HuH-7 (cell line): ENCODE measurements at places on chromosomes 6 and 20.

- no peak for DNase-seq
These were observed 51.3 kb downstream of the MDN1 start for GRCh38 chr6:89768324-89768723.

GRCh38 chr6:137708481-137708880, 158.6 kb upstream of the TNFAIP3 start:
- no peak for DNase-seq

DNA sequence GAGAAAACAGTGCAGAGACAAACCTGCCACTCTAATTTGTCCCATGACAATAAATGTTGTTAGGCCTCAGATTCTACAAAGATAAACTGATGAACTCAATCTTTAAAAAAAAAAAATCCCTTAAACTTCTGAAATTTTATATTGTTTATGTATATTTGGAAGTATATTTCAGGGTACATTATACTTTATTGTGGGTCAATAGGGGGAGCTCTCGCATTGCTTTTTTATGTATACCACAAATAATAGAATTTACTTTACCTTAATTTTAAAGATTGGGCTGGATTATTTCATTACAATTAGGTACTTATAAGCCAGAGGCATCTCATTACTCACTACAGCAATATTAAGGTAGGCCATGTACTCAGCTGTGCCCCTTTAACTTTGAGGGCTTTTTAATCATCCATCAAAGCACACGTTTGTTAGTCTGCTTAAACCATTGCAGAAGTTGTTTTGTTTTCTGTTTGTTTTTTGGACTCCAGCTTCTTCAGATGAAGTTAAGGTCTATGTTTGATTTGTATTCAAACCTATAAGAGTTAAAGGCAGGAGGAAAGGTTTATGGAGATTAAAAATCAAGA, 56.3 kb upstream of the EYA4 start:
- no peak for DNase-seq

GRCh38 chr6:140002396-140003022, 628.1 kb upstream of the CITED2 start:
- DNase-seq = no peak

DNA sequence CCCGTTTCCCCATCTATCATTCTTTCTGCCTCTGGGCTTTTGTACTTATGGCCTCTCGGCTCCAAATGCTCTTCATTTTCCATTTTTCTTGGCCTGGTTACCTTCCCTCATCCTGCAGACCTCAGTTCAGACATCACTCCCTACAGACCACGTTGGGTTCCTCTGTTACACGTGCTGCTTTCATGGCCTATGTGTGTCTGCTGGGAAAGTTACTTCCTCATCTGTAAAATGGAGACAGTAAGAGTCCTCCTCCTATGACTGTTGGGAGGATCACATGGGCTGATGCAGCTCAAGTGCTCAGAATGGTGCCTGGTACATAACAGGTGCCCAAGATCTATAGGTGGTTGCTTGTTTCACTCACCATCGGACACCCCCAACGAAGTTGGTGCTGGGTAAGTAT, 13.5 kb downstream of the KCNK17 start:
- no peak for DNase-seq

DNA sequence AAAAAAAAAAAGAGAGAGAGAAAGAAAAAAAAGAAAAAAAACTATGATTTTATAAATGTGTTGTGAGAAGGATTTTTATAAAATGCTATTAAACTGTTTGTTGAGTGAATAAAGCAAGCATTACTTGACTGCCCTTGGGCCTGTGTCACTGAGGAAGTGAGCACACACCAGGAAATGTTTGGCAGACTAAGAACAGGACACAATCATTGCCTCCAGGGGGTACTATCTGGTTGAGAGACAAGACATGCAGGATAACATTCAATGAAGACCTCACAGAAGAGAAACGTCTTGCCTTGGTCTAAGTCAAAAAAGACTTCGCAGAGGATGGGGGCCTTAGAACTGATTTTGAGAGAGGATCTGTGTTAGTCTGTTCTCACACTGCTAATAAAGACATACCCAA, 40.6 kb downstream of the MTFR2 start:
- DNase-seq = no peak

- no peak for DNase-seq
These were observed 132.3 kb downstream of the CARMIL1 start for GRCh38 chr6:25411316-25411950.
